ENCODE measurements at places on chromosomes 7 and 10.

GRCh38 chr7:94509264-94509886, at the start of gene CASD1:
TSS of gene CASD1 (plus strand) at chr7:94509809. CDS start at chr7:94510085, 276 bp downstream.
- DNase-seq: peak; percentile 74

DNA sequence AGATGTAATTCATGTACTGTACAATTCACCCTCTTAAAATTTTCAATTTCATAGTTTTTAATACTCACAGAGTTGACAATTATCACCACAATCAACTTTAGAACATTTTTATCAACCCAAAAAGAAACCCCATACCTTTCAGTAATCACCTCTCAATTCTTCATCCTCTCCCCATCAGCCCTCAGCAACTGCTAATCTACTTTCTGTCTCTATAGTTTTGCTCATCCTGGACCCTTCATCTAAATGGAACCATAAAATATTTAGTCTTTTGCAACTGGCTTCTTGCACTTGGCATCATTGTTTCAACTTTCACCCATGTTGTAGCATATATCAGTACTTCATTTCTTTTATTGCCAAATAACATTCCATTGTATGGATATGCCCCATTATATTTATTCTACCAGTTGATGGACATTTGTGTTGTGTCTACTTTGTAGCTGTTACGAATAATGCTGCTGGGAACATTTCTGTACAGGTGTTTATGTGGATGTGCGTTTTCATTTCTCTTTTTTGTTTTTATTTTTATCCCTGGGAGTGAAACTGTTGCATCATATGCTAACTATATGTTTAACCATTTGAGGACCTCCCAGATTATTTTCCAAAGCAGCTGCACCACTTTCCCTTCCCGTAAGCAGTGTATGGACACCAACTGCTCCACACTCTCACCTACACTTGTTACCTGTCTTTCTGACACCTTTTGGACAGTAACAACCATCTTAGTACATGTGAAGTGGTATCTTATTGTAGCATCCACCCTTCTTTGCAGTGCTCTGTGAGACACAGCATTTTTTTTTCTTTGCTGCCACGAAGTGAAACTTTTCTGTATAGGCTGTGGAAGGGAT, 65.4 kb upstream of the APBB1IP start:
- DNase-seq: no peak

GRCh38 chr10:113015201-113015600, 65.2 kb downstream of the TCF7L2 start:
- DNase-seq: no peak

DNA sequence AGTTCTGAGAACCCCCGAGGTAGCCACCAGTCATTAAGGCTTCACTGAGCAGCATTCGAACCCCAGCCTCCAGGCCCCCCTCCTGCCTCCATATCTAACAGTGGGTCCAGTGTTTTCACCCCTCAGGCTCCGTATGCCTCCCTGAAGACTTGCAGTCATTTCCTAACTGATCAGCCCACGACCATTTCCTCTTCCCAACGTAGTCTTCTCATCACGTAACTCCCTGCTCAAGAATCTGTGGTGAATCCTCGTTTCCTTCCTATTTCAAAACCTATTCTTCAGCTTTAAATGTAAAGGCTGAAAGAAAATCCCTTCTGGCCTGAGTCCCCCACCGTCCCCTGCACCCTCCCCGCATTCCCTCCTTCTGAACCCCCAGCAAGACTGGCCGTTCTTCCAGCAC, 21.1 kb downstream of the FRMD4A start:
- no peak for DNase-seq

- no peak for DNase-seq
Observed at GRCh38 chr7:18241543-18242231, 214.0 kb upstream of the PRPS1L1 start.

DNA sequence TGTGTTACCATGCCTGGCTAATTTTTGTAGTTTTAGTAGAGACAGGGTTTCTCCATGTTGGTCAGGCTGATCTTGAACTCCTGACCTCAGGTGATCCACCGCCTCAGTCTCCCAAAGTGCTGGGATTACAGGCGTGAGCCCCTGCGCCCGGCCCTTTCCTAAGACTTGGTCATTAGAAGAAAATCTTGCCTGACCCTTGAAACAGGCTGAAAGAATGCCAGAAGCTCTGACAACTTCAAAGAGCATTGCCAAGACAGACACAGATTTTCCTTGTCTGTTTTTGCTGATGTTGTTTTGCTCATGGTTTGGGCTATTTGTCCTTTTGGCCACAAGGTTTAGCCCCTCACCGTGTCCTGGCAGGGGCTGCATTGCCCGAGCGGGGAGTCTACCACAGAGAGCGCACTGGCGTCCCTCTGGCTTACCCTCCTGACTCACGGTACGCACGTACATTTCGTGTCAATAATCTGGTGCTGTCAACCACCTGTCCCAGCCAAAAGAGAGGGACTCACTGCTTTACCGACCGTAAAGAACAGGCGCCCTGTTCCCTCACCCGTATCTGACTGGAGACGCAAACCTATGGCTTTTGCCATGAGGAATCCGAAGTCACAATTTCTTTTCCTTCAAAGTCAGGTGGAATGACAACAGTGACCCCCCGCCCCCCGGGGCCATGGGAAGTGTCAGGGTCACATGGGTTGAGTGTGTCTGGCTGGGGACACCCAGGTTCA, 10.1 kb upstream of the INPP5A start:
- no peak for DNase-seq

- DNase-seq: no peak
Observed at GRCh38 chr10:32386623-32387260, 39.8 kb upstream of the EPC1 start.

DNA sequence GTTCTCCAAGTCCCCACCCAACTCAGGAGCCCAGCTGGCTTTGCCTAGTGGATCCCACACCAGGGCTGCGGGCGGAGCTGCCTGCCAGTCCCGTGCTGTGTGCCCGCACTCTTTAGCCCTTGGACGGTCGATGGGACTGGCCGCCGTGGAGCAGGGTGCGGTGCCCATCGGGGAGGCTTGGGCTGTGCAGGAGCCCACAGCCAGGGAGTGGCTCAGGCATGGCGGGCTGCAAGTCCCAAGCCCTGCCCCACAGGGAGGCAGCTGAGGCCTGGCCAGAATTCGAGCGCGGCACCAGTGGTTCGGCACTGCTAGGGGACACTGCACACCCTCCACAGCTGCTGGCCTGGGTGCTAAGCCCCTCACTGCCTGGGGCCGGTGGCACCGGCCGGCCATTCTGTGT, 159.7 kb downstream of the ANKRD30A start:
- DNase-seq: no peak

DNA sequence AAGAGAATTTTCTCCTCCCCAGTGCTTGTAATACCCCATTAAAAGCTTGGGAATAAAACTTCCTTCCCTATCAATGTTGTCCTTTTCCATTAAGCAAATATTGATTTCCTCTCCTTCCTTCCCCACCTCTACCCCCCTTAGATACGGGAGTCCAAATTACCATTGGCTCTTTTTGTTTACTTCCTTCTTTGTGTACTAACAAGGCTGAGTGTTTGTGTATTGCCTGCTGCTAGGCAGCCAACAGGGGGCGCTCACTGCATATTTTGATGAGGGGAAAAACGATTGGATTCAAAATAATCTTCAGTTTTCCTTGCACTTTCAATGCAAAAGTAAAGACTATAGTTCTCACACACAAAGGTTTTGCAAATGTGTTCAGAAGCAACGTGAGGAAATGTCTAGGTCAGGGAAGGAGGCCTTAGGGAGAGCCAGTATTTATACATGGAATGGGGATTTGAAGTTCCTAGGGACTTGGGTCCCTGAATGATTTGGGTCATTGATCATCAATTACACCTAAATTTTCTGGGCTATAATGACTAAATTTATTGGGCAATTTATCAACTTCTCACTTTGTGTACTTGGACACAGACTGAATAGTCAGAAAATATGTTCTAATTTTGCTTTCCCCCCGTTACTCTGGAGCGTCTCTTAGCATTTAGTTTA, 23.6 kb upstream of the VPS41 start:
- DNase-seq: peak; percentile 79

DNA sequence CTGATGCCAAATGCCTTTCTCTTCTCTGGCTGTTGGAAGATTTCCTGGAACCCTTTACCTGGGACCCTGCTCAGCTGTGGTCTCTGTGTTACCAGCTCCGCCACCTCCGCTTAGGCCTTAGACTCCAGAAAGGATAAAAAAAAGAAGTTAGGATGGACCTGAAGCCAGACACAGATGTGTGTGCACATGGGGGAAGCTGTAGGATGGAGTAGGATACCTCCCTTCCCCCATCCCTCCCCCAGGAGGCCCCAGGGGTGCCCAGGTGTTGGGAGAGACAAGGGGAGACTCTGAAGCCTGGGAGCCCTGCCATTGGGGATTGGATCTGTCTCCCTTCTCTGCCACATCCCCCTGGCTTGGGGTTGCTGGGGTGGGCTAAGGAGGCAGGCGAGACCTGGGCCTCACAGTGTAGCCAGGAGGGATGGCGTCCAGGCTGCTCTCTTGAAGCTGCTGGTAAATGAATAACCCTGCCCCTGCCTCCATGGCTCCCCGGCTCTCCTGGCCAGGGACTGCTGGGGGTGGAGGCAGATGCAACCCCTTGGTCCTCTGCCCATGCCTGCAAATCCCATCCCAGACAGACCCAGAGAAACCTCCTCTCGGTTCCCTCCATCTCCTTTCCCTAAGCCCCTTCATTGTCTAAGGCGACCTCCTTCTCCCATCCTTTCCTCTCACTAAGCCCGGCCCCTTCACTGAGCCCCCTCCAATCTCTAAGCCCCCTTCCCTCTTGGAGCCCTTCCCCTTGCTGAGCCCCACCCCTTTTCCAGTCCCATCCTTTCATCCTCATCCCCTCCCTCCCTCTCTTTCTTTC, 8.0 kb downstream of the CLDN3 start:
- DNase-seq: no peak

DNA sequence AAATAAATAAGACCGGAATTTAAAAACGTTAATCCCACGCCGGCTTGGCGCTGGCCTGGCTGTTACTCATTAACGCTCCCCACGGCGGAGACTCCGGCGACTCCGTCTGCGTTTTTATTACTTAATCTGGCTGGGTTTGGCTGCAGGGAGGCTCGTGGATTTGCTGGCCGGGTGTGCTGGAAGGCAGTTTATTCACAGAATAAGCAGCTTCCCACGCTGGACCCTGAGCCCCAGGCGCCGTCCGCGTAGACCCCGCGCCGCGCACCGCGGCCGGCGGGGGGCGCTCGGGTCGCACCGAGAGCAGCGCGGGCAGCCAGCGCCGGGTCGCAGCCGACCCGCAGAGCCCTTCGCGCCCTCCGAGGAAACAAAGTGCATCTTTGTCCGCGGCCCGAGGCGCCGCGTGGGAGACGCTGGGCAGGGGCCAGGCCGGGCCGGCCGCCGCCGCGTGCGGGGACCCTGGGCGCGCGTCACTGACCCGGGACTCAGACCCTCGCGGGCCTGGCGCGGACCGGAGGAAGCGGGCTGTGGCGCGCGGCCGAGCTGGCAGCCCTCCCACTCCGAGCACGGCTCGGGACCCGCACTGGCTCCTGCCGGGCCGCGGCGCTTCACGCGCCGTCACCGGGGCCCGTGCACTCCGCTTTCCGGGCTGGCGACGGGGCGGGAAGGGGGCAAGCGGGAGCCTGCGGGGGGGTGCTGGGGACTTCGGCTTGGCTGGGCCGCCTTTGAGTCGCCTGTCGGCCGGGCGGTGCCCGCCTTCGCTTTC, 587 bp upstream of the GRK5 start:
- peak; percentile 77 for DNase-seq

DNA sequence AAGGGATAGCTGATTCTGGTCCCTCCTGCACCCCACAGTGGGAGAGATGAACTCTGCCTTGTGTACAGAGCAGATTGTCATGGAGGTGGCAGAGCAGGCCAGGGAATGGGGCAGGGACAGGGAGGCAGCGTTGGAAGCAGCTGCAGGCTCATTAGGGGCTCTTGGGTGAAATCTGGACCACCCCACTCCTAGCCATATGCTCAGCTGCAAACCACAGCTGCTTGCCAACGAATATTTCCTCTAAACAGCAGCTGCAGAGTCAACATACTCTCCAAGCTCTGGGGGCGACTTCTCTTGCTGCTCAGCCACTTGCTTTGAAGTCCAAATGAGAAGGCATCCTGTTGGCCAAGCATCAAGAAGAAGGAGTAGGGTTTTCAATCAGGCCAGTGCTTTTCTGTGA, 302.3 kb upstream of the AUTS2 start:
- DNase-seq: no peak

DNA sequence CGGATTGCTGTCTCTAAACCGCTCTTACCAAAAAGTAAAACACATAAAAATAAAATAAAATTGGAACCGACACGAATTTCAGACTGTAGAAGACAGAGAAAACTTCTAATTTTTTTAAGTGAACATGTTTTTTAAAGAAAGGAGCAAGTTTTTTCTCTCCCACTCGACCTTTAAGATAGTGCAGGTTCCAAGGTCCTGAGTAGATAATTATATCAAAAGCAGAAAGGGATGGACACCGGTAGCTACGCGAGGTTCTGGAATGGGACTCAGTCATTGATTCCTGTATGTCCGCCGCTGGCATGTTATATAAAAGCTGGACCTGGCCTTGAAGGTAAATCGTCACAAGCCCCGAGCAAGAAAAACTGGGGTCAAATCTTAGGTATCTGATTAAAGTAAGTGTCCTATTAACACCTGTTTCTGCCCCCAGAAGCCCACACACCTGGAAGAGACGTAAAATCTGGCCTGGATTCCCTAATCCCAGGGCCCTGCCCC, 462 bp upstream of the CISD1 start:
- no peak for DNase-seq

DNA sequence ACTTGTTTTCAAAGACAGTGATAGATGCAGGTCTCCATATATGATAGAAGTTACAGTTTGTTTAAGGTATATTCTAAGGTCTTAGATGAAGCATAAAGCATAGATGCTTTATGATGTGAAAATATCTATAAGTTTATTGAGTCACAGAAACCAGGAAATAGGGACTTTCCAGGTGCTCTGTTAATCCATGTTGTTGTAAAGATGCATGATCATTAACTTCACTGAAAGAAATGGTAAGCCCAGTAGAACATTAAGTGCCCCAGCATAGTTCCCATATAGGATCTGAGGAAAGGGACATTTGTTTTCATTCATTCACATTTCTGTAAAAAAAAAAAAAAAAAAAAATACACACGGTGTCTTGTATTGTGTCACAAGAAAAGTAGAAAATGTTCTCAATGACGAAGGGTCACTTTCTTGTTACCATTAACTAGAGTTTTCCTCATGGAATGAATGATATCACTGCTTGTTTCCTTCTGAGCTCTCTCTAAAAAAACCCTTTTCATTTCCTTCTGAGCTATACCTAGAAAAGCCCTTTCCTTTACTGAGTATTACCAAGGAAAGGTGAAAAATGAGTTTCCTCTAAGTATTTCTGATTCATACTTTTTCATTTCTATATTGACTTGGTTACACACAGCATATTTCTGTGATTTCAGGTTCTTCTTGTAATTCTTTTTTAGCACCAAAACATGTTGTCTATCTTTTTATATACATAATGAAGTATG, 105.2 kb downstream of the MACC1 start:
- no peak for DNase-seq

GRCh38 chr10:101011517-101012423, 12.2 kb downstream of the LZTS2 start:
- DNase-seq: no peak
